NCI-H1105 (cell line): ENCODE measurements at places on chromosomes 16 and 17.
A peak's percentile ranks its signal among the peaks of the same experiment; 100 is the strongest.

DNA sequence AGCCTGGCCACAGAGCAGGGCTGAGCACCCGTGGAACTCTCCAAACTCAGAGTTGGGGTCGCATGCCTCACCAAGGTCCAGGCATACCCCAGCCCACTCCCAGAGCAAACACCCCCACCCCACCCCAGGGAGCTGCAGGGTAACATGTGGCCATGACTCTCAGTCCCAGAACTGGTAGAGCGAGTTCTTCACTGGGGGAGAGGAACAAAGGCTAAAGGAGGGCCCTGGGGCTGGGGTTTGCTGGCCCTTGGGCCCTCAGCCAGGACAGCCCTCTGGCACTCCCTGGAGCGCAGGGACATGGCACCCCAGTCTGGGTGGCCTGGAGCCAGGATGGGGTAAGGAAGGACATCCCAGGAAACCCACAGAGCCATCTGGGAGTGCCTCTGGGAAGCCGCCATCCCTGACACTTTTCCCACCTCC, 4.2 kb downstream of the HID1 start:
- DNase-seq, result no peak

DNA sequence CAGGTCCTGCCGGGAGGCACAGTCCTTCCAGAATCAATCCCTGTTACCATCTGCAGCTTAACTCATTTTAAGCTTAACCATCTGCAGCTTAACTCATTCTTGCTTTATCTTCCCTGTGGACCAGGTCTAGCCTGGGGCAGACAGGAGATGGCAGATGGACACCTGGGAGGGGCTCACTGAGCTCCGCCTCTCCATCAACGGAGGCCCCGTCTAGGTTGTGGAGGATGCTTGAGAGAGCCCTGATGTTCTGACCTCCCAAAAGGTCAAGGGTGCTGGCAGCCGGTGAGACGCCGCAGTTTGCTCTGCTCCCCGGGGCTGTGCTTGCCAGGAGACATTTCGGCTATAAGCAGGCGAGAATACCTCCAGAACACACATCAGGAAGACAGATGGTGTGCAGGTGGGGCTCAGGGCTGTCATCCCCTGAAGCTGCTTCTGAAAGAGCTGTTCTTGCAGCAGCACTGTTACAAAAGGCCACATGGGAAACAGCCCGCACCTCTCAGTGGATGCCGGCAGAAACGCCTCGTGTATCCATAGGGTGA, 41.3 kb downstream of the BAIAP2 start:
- DNase-seq, result no peak

- DNase-seq, result no peak
These were observed 83.0 kb downstream of the IRF8 start for GRCh38 chr16:85981826-85982562.

- DNase-seq, result no peak
These were observed 7.9 kb downstream of the SMCR8 start for GRCh38 chr17:18323007-18323406.

DNA sequence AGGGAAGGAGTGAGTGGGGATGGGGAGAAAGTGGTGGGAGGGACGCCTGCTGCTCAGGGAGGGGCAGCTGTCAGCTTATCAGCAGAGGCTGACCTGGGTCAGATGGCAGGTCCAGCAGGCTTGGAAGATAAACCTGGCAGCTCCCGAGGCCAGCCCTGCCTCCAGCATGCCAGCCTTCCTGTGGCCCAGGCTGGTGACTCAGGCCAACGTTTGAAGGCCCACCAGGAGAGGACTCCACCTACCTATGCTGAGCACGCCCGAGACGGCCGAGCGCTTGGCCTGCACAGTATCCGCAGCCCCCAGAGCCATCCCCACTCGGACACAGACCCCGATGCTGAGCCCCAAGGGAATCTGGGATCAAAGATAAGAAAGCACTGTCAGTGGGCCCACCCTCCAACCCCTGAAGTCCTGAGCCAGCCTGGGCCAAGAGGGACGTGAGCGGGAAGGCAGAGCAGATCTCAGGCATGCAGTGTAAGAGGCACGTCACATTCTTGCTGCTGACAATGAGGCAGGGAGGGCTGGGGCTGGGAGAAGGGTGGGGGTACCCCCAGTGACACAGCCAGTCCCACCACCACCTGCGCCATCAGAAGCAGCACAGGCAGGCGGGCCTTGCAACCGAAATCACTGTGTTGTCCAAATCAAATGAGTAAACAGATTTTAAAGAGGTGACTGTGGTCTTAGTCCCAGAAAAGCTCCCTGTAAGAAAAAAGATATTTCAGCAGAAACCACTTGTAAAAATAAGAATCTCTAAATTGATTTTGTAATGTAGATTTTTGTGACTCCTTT, 12.4 kb downstream of the SLC47A2 start:
- DNase-seq, result no peak

GRCh38 chr16:12119562-12119961, 143.0 kb downstream of the SNX29 start:
- DNase-seq, result no peak

DNA sequence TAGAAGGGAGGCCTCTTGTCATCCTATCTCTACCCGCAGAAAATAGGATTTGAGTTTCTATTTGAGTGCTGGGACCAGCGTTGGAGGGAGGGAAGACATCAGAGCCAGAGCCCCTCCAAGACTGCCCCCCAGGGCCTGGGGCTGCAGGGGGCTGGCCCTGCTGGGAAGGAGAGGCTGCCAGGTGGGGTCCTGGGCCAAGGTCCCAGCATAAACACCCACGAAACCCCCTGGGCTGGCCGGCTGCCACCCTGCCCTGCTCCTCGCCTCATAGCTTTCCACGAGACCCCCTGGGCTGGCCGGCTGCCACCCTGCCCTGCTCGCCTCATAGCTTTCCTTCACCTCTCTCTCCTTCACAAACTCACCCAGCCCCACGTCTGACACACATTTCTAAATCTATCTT, 10.6 kb upstream of the TEX19 start:
- DNase-seq, result no peak

DNA sequence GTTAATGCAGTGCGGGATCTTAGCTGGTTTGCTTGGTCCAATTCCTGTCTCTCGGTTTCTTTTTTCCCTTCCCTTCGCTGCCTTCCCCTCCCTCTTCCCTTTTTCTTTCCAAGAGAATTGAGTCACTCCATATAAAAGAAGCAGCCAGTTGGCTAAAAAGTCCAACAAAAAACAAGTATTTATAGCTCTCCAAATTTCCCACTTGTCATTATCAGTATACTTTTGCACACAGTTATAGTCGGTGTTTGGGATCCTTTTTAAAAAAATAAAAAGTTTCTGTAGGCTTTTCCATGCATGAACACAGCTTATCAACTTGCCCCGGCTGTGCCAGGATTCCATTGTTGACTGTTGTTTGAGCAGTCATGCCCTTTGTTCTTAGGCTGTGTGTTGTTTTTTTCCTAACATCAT, 24.9 kb downstream of the HMOX2 start:
- no peak for DNase-seq

DNA sequence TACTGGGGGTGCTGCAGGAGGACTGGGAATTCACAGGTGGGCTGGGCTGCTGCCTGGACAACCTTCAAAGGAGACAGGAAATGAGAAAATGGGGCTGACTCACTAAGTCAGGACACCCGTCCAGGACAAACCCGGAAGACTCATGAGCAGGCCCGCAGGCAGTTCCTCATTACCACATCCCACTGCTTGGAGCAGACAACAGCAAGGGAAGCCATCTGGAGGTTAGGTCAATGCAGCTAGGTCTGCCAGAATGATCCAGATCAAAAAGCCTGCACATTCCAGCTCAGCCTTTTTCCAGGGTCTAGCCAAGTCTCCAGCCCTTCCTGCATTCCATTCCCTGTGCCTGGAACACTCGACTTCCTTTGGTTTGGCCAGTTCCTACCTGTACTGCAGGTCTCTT, 536.5 kb upstream of the CDH11 start:
- no peak for DNase-seq

- no peak for DNase-seq
These were observed 125.9 kb downstream of the OR1D5 start for GRCh38 chr17:2937331-2938003.

DNA sequence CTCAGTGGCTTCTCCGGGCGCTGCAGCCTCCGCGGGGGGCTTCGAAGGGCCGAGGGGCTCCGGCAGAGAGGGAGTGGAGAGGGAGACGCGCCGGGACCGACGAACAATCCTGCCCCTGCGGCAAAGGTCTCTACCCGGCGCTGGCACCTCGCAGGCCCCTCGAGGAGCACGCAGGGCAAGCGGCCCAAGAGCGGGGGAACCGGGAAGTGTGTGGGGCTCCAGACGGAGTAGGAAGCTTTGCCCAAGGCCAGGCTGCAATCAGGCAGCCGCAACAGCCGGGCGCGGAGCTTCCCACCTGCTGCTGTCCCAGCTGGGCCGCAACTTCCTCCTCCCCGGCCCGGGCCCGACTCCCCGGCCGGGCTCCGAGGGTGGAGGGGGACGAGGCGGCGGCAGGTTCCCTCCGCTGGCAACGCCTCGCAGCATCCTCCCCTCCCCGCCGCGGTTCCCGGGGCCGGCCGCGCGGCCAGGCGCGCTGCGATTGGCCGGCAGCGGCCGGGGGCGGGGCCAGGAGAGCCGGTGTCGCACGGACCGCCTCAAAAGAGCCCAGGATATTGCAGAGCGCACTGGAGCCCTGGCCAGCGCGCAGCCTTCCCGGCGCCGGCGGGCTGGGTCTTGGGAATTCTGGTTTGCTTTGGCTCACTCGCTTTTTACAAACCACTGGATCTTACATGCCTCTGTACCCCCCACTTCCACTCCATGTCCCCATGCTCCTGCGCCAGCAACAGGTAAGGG, at the start of gene KCNJ2:
Gene KCNJ2, plus strand, starts transcription at position 556 of the 732 bp plus-strand sequence. CDS start 5,508 bp downstream, outside the sequence.
- DNase-seq, result peak; percentile 70

- no peak for DNase-seq
These were observed 410.4 kb upstream of the MON1B start for GRCh38 chr16:76780556-76780955.

- no peak for DNase-seq
These were observed 8.2 kb upstream of the MMP2 start for GRCh38 chr16:55470533-55471371.

DNA sequence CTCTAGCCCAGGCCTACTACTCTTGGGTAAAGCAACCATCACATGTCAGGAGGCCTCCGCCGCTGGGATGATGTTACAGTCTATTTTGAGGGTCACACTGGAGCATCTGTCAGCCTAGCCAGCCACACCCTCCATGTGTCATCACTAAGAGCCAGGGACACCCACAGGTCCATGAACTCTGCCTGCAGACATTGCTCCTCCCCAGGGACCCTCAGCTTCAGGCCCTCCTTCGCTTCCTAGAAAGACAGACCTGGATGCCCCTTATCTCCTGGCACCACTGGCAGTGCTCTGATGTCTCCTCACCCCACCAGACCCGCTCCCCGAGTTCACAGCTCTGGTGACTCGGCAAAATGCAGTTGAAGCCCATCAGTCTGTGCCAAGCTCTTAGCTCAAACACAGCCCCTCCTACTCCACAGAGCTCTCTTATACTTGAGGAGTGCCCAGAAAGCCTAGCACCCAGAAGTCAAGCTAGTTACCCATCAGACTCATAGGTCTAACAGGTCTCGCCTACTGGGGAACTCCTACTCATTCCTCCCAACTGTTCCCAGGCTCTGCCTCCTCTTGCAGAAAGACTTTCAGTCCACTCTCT, 5.9 kb downstream of the RANBP10 start:
- DNase-seq, result no peak

GRCh38 chr17:21282231-21282630, 2.3 kb upstream of the MAP2K3 start:
- no peak for DNase-seq

GRCh38 chr16:59991171-59991570, 1257.1 kb upstream of the GOT2 start:
- DNase-seq, result no peak

GRCh38 chr17:68292689-68293040, 1.4 kb downstream of the ARSG start:
- DNase-seq, result no peak

- no peak for DNase-seq
These were observed 2.0 kb upstream of the KRT13 start for GRCh38 chr17:41507315-41507880.

- DNase-seq, result no peak
These were observed 52.3 kb downstream of the PRMT7 start for GRCh38 chr16:68362947-68363657.

DNA sequence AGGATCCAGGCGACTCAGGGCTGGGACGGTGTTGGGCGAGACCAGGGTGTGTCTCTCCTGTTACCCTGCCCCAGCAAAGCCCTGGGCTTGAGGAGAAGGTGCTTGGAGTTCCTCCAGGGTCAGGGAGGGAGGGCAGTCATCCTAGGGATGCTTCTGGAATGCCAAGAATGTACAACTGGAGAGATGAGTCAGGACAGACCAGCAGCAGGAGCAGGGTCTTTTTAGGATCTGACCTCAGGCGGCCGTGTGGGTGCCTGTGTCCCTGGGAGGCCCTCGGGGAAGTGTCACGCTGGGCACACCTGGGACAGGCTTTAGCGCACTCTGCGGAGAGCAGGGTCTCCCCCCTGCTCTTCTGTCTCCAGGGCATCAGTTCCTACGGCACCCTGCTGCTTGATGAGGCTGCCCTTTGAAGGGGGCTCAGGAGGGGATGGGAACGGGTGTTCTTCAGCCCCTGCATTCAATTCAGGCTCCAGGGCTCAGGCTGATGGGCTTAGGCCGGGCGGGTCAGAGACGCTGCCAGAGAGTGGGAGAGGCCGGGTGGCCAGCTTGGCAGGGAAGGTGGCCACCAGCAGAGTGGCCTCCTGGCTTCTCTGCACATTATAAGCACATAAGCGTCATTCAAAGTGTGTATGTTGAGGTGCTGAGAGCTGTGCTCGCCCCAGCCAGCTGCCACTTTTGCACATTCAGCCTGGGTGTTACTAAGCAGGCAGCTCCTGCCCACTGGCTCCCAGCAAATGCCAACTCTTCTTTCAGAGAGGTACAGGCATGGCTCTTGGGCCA, 8.4 kb upstream of the MTSS2 start:
- no peak for DNase-seq

DNA sequence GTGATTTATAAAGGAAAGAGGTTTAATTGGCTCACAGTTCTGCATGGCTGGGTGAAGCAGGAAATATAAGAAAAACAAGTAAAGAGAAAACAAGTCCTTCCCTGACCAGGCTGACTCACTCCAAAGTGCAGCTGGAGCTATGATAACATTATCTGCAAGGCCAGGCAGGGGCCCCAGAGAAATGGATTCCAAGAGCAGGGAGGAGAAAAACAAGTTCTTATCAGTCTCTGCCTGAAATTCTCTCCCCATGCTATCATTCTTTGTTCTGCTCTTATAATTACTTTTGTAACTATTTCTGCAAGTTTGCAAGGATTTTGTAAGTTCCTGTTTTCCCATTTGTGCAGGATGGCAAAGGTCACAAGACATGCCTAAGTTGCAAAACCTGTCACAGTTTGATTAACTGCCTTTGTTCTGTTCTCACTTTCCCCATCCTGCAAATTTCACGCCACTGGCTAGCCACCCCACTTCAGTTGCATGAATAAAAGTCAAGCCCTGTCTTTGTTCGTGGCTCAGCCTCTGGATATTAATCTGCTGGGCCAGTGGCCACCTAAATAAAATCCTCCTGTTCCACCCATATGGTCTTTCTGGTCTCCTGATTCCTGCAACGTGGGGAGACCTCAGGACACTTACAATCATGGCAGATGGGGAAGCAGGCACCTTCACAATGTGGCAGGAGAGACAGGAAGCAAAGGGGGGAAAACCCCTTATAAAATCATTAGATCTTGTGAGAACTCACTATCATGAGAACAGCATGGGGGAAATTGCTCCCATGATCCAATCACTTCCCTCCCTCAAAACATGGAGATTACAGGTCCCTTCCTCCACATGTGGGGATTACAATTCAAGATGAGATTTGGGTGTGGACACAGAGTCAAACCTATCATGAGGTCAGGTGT, 13.1 kb downstream of the ABCA9 start:
- no peak for DNase-seq

GRCh38 chr16:84239141-84239769, 557 bp downstream of the KCNG4 start:
- no peak for DNase-seq
